ENCODE measurements at places on chromosomes 12 and 14.

DNA sequence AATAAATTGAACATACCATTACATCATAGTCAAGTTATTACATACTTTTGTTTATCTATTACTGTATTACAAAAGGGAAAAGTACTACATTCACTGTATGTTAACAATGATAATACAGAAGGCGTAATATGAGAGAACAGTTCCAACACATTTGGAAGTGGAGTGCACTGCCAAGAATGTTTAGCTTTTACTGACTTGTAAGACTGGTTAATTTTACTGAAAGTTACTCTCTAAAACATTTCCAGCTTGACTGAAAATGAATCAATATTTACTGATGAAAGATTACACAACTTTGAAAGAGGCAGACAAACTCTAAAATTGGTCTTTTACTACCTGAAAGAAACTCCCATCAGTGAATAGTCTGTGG lies 728.5 kb downstream of the FSCB start:
- DNase-seq = no peak

DNA sequence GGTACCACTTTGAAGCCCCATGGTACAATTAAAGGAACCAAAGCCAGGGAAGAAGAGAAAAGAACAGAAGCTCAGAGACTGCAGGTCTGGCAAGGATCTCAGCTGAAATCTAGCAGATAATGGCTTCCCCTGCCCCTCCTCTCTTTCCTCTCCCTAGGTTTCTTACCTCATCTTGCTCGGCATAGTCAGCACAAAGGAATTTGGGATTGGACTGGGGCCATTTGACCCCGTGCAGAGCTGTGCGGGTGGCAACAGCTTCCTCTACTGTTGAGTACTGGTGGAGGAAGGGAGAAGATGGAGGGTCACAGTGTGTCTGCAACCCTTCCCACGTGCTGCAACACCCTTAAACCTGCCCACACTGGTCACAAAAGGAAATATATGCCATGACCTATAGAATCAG lies 4.7 kb upstream of the CDH24 start:
- peak; percentile 83 for DNase-seq

- DNase-seq = no peak
Measured at GRCh38 chr12:108270035-108270848, 68.9 kb downstream of the CMKLR1 start.

- no peak for DNase-seq
Measured at GRCh38 chr14:100604121-100604501, 16.9 kb upstream of the BEGAIN start.

DNA sequence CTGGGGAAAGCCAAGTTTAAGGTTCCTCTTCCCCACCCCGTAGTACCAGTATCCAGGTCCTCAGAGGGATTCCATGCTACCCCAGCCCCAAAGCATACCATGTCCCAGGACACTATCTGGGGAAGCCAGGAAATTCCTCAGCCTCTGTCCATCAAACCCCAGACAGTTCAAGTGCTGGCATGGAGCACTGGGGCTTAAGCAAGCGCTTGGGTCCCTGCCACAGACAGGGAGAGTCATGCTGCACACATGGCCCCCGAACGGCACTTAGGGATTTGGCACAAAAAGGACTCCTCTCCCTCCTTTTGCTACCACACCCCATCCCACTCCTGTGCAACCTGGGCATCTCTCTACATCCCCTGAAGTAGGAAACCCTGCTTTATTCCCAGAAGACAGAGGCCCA lies 21.8 kb downstream of the ADCY6 start:
- DNase-seq = no peak

DNA sequence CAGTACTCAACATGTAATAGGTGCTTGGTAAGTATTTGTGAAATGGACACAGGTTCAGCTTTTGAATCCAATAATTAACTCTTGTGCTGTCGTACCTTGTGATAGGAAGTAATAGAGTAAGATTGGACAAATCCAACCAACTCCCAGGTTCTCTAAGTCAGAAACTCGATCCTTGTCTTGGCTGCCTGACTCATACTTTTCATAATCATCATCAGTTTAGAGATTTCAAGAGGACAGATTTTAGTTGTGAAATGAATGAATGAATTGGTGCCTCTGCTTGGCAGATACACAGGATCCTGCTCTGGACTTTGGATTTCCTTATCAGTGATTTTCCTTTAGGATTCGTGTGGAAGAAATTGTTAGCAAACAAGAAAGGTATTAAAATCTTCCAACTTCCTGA lies 1145.2 kb downstream of the AACS start:
- DNase-seq = no peak

DNA sequence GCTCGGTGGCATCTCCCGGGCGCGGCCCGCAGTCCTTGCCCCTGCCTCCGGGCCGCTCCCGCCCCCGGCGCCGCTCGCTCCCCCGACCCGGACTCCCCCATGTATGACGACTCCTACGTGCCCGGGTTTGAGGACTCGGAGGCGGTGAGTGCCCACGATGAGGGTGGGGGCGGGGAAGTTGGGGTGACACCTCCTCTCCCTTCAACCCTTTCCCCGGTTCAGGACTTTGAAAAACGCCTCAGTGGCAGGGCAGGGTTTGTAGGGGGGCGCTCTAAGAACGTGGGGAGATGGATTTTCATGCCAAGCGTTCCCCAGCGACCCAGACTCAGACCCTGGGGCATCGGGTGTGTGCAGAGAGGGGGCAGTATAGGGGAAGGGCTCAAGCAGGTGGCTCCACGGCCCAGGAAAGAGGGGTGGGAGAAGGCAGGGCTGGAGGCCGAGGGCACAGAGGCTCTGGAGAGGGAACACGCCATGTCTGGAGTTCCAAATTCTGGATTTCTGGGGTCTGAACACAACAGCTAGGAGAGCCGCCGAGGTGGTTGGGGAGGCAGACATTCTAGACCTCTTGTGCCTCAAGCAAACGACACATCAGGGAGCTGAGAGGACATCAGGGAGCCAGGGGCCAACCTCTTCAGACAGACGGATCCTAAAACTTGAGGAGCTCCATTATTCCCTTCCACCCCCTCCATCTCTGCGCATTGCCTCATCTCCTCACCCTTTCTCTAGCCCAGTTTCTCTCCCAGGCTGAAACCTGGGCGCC lies 715 bp downstream of the CACNB3 start:
- DNase-seq = no peak

- no peak for DNase-seq
Measured at GRCh38 chr12:6998715-6999451, 19.4 kb downstream of the LPCAT3 start.

DNA sequence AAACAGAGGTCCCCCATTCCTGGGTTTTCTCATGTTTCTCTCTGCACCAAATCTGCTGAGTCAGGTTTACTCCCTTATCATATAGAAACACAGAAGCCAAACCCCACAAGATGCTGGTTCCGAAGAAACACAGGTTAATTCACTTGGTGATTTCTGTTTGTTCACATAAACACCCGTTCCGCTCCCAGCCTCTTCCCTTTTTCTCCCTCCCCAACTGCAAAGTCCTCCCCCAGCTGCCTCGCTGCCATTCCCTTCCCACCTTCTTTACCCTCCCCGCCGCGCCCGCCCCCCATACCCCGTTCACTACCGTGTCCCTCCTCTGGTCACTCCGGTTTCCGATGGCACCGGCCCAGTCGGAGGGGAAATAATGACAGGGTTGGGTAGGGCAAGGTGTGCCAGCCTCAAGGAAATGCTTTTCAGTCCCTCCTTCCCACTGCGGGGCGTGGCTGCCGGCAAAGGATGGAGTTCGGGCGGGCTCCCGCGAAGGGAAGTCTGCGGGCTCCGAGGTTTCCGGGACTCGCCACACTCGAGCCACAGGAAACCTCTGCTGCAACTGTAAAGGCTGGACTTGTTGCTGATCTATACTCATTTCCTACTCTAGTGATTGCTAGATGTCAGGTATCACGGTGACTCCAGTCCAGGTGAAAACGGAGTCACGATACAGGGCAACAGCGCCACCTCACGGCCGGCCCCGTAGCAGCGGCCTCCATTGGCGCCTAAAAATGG lies at the start of gene STYK1:
STYK1 (minus strand) TSS at position 394 of the 726 bp plus-strand sequence. CDS start 39,434 bp downstream, outside the sequence.
- no peak for DNase-seq

GRCh38 chr14:85572845-85573244 lies 42.9 kb downstream of the FLRT2 start:
- DNase-seq = no peak

DNA sequence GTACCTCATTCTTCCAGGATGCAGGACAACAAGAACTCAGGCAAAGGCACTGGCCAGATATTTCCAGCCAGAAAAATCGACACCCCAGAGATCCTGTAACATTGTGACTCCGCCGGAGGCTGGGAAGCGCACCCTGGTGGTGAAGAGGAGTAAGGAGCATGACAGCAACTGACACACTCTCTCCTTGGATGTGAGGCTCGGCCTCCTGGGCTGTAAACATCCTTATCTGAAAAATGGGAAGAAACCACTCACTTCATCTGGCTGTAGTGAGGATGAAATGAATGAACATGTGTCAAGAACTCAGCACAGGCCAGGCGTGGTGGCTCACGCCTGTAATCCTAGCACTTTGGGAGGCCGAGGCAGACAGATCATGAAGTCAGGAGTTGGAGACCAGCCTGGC lies 27.5 kb downstream of the TCHP start:
- no peak for DNase-seq

DNA sequence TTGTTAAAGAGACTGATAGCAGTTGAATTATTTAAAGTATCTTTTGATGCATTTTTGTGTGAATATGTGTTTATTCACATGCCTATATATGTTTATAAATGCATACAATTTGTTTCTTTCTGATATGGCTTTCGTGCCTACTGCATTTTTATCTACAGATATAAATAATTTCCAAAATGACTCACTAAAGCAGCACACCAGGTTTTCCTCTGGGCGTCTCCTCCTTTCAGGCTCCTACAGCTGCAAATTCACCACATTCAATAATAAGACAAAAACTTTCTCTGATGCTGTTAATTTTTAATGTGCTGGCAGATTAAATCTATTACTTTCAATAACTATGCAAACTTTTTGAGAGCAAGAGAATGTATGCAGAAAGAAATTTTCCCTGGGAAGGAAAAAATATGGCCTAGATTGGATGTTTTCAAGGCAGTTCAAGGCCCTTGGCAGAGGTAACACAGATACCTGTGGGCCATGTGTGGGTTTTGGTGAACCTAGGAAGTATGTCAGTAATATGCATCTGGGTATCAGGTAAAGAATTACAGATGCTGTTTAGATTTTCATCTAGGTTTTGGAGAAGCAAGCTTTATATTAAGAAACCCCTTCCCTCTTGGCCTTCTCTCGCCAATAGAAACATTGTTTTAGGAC lies 381.8 kb downstream of the EGLN3 start:
- no peak for DNase-seq

- DNase-seq = no peak
Measured at GRCh38 chr12:106234449-106234848, 13.4 kb downstream of the CKAP4 start.

GRCh38 chr12:124772289-124773170 lies 91.1 kb downstream of the SCARB1 start:
- DNase-seq = no peak

DNA sequence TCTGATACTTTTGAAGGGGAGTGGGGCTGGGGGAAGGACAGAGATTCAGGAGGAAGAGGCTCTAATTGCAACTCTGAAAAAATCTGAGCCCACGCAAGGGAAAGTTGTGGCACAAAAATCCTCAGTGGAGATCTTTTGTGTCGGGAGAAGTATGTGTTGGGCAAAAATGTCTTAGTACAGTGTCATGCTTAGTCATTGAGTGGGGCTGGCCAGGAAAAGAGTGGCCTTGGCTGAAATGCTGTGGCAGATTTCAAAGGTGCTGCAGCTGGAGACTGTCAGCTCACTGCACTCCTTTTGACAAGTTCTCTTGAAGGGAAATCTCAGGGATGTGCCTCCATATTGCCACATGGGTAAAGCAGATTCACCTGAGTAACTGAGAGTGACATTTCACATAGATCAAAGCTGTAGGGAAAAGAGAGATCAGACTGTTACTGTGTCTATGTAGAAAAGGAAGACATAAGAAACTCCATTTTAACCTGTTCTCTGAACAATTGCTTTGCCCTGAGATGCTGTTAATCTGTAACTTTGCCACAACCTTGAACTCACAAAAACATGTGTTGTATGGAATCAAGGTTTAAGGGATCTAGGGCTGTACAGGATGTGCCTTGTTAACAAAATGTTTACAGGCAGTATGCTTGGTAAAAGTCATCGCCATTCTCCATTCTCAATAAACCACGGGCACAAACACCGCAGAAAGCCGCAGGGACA lies 36.0 kb upstream of the GLIPR1 start:
- peak; percentile 18 for DNase-seq

DNA sequence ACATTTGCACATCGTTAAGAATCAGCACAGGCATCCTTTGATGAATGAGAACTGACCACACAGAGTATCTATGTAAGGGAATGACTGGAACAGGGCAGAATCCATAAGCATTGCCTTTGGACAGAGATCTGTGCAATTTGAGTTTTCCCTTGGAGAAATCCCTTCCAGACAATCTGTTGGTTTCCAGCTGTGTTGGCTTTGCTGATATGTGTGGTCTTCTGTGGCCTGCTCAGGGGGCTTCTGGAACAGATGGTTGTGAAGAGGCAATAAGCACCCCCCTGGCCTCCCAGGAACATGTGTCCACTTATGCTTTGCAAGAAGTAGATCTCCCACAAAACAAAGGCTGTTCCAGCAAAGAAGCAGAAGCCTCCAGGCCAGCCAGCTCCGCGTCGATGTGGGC lies 111.4 kb upstream of the TMEM132C start:
- no peak for DNase-seq

DNA sequence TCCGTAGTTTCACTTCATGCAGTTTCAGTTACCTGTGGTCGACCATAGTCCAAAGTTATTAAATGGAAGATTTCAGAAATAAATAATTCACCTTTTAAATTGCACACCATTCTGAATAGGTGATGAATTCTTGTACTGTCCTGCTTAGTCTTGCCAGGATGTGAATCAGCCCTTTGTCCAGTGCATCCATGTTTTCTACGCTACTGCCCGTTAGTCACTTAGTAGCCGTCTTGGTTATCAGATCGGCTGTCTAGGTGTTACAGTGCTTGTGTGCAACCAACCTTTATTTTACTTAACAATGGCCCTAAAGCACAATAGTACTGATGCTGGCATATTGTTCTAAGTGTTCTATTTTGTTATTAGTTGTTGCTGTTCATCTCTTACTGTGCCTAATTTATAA lies 146.7 kb downstream of the ACSS3 start:
- no peak for DNase-seq

- DNase-seq = no peak
Measured at GRCh38 chr12:52631264-52631663, 12.9 kb upstream of the KRT73 start.

GRCh38 chr14:22896356-22896755 lies 13.3 kb downstream of the REM2 start:
- DNase-seq = no peak

GRCh38 chr12:57086493-57087009 lies 2.4 kb upstream of the NAB2 start:
- DNase-seq = no peak

GRCh38 chr12:24057920-24058476 lies 108.5 kb upstream of the SOX5 start:
- DNase-seq = no peak

GRCh38 chr12:41972196-41972595 lies 172.5 kb downstream of the GXYLT1 start:
- no peak for DNase-seq
